CD8-positive, alpha-beta T cell (primary cell): ENCODE measurements at places on chromosomes 4 and X.

DNA sequence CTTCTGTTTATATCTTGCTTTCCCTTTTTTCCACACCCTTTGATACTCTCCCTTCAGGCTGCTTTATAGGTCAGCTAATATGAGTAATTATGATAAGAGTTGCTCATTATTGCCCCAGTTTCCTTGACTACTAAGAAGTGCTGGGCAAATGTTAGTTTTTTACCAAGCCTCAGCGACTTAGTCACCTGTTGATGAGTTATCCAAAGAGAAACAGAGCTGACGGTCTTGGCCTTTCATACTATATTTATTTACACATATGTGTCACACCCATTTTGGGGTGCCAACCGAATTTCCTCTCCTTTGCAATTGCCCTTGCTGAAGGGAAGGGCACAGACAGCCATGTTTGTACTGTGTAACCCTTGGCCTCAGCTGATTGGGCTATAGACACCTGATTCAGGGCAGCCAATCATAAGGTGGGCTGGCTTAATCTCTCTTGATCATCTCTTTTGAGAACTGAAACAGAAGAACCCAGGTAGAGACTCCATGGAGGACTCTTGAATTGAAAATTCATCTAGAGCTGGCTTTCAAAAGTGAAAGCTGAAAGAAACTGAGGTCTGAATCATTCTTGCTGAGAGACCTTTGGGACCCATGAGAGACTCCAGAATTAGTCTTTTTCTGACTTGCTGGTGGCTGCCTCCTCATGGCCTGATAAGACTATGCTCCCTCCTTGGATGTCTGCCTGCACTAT, 111.7 kb upstream of the RPS6KA3 start:
- no peak for DNase-seq

DNA sequence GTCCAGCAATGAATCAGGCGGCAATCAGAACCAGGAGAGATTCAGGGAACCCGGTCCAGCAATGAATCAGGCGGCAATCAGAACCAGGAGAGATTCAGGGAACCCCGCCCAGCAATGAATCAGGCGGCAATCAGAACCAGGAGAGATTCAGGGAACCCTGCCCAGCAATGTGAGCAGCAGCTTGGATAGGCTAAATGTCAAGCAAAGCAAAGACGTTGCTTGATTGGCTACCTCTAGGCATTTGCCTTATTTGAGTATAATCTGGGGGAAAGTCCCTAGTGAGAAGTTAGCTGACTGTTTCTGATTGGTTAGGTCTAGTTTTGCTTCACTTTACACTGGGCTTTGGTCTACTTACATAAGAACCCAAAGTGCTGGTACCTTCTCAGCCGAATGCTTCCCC, 1212.2 kb upstream of the TENM3 start:
- DNase-seq: no peak

GRCh38 chr4:20684852-20685763, 15.2 kb upstream of the PACRGL start:
- no peak for DNase-seq

DNA sequence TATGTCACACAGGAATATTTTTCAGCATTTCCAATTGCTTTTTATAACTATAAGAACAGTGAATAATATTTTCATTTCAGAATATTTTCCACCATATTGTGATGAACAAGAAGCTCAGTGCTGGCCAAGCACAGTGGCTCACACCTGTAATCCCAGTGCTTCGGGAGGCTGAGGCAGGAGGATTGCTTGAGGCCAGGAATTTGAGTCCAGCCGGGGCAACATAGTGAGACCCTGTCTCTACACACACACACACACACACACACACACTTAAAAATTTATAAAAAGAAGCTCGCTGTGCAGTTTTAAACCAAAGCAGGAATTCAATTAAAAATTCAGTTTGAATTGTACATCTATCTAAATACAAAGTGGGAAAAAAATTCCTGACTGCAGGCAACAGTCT, 3.2 kb downstream of the ZFYVE28 start:
- DNase-seq: no peak

- DNase-seq: no peak
Measured at GRCh38 chrX:44042751-44043150, 69.6 kb upstream of the NDP start.

DNA sequence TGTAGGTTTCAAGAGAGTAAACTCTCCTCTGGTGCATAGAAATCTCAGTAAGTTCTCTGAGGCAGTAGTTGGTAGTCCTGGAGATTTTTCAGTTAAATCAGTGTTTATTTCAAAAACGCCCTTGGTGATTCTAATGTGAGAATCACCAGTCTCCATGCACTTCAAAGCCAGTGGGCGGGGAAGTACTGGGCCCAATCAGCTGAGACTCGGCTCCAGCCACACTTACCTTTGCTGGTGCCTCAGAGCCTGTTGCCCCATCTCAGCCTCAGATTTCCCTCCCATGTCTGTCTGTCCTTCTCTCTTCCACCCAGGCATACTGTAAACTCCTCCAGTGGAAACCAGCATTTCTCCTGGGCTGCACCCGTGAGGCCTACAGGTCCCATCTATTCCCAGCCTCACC, 7.4 kb upstream of the MGST2 start:
- no peak for DNase-seq

DNA sequence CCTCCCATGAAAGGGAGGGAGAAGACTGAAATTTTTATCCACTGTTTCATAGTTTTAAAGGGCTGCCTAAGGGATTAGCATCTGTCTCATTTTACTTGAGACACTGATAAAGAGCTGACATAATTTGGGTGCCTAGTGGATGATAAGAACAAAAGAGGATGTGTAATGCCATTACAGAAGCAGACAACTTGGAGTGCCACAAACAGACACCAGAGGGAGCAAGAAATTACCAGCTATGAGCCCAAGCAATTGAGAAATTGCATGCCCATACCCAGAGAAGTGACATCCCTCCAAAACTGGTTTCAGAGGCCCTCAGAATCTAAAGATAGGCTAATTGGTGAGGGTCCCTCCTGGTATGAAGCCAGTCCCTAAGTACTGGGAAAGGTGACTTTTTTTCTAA, 38.5 kb upstream of the POU3F4 start:
- no peak for DNase-seq

DNA sequence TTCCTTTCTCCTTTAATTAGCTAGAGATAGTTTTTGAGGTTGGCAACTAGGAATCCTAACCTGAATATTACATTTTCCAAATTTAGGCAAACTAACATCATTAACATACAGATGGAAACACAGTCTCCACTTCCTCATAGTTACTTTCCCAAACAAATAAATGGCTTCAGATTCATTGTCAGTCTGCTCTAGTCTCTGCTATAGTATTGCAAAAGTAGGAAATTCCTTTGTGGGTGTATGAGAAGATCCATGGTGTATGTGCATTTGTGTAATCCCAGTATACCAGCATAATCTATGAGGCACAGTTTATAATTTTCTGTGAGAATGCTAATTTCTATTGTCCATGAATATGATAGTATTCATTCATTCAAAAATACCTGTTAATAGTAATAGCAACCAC, 3.0 kb upstream of the NDP start:
- DNase-seq: no peak

DNA sequence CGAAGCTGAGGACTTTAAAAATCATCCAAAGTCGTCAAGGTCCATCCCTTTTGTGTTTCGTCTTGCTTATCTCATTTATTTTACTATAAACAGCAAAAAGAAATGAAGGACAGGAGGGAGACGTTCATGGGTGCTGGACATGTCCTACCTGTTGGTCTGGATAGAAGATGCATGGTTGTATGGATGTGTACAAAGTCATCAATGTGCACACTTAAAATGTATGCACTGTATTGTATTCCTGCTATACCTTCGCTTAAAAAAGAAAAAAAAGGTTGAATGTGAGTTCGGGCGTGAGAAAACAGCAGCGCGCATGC, 313 bp upstream of the BLOC1S4 start:
- no peak for DNase-seq

GRCh38 chrX:101460669-101461068, 24.6 kb upstream of the ARMCX4 start:
- no peak for DNase-seq

GRCh38 chr4:144174401-144175067, 34.0 kb upstream of the GYPA start:
- peak; percentile 51 for DNase-seq

- no peak for DNase-seq
Measured at GRCh38 chr4:85522836-85523235, 47.9 kb downstream of the ARHGAP24 start.

DNA sequence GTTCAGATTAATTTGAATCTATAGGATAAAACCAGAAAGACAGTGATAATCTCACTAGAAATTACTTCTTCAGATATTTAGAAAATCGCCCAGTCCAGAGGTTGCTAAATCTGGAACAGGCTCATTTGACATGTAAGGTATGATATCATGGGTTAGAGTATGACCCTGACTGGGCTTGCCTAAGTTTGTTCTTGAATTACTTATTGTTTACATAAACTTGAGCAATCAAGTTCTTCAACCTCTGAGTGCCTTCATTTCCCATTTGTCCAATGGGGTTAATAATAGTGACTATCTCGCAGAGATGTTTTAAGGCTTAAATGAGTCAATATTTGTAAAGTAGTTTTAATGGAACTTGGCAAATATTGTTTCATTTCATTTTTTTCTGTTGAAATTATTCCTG, 1947.6 kb upstream of the IGFBP7 start:
- no peak for DNase-seq

GRCh38 chr4:155107059-155107458, 101.4 kb upstream of the NPY2R start:
- DNase-seq: no peak

- DNase-seq: no peak
Measured at GRCh38 chrX:133555782-133556458, 140.6 kb upstream of the GPC4 start.

DNA sequence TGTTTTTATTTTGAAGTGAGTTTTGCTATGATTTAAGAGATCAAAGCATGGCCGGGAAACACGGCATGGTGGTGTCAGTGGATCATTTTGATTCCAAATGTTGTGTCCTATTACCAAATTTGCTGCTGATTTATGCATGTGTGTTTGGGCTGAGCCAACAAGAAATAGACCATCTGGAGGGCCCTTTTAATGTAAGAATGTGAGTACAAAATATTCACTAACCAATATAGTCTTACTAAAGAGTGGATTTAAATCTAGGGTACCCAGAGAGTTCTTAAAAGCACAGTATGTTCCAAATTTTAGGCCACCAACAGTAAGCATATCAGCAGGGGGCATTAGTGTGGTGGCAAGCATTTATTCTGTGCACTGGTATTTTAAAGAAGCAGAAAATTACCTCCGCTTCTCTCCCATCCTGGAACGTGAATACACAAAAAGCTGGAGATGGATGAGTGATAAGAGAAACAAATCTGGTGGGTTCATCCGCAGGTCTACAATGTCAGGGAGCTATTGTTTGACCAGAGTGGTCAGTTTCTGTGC, 444.4 kb upstream of the IGFBP7 start:
- no peak for DNase-seq

GRCh38 chr4:187335339-187335738, 611.7 kb upstream of the FAT1 start:
- DNase-seq: no peak

DNA sequence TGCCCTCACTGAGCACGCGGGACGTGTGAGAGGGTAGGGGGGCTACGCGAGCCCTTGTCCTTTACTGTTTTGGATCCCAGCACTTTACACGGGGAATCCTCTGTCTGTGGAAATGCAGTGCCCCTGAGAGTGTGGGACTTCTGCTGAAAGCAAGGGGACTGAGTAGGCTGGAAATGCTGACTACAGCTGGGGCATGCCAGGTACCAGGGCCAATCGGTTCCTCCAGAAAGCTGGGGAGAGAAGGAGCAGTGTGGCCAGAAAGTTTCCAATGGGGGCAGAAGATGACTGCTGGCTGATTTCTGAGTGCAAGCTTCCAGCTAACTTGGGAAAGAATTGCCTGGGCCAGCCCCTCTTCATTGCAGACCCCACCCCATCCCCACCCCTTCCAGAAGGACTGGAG, 1.5 kb downstream of the NHSL2 start:
- no peak for DNase-seq

DNA sequence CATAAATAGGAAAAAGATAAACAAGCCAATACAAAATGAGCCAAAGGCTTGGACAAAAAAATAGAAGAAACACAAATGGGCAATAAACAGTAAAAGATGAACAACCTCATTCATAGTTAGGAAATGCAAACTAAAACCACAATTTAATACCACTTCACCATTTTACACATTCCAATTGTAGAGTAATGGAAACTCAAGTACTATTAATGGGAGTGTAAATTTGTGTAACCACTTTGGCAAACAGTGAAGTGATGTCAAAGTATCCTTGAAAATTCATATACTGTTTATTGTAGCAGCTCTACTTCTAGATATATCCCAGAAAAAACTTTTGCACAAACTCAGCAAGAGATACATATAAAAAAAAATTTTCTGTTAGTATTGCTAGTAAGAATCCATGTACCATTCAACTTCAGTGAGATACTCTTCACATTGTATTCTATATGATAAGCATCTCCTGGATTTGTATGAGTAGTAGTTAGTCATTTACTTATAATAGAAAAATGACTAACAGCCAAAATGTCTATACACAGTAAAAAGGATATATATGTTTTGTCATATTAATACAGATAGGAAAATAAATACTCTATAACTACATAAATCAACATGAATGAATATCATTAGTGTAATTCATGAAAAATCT, 229.8 kb downstream of the DKK2 start:
- DNase-seq: no peak

DNA sequence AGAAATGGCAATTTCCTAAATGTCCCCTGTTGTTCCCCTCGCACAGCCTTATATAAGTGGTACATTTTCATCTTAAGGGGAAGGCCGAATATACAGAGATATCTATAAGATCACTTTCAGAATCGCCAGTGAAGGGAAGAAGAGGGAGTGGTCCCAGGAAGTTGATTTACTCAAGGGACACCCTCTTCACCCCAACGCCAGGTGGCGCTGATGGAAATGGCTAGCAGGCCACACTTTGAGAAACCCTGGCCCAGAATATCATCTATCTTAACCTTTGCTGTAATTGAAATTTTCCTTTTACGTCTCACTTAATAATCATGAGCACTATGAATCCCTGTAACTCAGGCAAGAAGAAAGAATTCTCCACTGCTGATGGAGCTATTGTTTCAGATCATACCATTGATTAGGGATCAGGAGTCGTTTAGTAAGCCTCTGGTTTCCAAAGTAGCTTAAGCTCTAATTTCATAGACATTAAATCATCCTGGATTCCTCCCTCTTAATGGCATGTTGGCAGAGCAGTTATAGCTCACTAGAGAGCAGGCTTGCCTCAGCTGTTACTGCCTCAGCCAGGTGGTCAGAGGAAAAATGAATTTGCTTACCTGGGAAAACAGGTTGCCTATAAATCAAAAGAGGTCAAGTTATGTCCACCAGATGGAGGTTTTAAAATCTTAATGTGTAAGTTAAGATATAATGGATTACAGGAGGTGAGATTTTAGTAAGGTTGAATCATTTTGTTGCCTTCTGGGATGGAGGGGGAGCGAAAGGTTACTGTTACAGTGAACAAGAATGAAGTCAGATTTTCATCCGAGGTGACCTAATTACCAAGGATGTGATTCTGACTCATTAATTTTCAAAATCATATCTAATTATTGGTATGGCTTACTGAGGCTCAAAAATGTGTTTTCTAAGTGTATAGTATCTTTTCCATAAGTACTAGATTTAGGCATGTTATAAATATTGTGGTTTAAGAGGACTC, 941.2 kb upstream of the TENM3 start:
- no peak for DNase-seq
